ENCODE measurements at places on chromosomes 16 and 17.
A peak's percentile ranks its signal among the peaks of the same experiment; 100 is the strongest.

DNA sequence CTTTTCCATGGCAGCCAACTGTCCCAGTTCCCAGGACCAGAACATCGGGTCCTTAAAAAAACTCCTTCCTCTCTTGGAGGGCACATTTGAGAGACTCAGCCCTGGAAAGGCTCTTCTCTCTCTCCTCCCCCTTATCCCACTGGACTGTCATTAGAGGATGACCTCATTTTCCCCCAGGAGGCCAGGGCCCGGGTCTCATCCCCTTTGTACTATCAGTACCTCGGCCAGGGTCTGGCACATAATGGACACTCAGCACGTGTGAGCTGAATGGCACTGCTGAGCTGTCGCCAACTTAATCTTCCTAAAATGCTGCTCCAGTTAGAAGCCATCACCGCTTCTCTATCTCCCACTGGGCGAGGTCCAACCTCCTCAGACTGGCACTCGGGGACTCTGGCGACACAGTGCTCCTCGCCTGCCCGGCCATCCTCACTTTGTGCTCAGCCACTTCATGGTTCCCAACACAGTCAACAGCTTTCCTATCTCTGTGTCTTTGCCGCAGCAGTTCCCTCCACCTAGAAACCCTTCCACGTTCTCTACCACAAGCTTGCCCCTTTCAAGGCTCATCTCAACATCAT is 3.6 kb upstream of the RHBDL3 start:
- no peak for DNase-seq

DNA sequence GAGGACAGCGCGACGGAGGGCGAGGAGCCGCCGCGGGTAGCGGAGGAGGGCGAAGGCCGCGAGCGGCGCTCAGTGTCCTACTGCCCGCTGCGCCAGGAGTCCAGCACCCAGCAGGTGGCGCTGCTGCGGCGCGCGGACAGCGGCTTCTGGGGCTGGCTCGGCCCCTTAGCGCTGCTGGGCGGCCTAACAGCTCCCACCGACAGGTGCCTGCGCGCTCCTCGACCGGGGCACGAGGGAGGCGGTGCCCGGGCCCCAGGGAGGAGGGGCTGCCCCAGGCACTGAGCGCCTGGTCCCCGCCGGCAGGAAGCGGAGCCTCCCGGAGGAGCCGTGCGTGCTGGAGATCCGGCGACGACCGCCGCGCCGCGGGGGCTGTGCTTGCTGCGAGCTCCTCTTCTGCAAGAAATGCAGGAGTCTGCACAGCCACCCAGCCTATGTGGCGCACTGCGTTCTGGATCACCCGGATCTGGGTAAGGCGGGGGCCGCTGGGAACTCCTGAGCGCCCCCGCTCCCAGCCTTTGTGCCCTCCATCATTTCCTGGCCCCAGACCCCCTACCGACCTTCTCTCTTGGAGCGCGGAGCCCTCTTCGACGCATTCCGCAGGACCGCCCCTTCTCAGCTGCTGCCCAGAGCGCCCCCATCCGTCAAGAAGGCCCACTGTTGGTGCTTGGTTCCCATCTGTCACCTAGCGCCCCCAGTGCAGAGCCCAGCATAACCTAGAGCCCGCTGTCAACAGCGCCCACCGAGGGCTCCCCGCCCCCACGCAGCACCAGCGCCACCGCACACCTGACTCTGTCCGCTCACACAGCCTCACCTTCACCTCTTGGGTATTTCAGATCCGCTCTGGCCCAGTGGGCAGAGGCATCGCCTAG is 3.7 kb downstream of the C17orf50 start:
- peak; percentile 90 for DNase-seq

- no peak for DNase-seq
Measured at GRCh38 chr16:66695471-66695934, 1.0 kb downstream of the CMTM4 start.

GRCh38 chr17:1597861-1598342 is 30.7 kb downstream of the SLC43A2 start:
- DNase-seq = no peak

- DNase-seq = no peak
Measured at GRCh38 chr16:1175566-1176279, 22.8 kb downstream of the CACNA1H start.

- no peak for DNase-seq
Measured at GRCh38 chr17:41631025-41631897, 6.9 kb upstream of the KRT17 start.

- no peak for DNase-seq
Measured at GRCh38 chr17:42477173-42477572, 18.5 kb downstream of the ATP6V0A1 start.

- DNase-seq = peak; percentile 28
Measured at GRCh38 chr17:68197091-68197996, 50.5 kb upstream of the AMZ2 start.

DNA sequence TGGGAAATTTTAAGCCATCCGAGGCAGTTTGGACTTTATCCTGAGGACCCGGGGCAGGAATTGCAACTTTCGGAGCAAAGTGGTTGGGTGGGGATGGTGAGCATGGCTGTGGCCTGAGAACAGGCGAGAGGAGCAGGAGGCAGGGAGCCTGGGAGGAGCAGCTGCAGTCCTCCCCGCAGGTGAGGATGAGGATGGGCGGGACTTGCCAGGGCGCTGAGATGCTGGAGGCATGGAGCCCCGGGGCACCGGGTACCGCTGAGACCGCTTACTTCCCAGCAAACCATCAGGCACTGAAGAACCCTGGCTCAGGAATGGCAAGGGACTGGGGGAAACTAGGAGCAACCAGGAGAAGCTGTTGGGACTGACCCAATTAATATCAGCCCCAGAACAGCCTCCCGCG is 210.8 kb downstream of the GSG1L start:
- no peak for DNase-seq

- DNase-seq = peak; percentile 30
Measured at GRCh38 chr17:82097184-82097918, 685 bp downstream of the FASN start.

DNA sequence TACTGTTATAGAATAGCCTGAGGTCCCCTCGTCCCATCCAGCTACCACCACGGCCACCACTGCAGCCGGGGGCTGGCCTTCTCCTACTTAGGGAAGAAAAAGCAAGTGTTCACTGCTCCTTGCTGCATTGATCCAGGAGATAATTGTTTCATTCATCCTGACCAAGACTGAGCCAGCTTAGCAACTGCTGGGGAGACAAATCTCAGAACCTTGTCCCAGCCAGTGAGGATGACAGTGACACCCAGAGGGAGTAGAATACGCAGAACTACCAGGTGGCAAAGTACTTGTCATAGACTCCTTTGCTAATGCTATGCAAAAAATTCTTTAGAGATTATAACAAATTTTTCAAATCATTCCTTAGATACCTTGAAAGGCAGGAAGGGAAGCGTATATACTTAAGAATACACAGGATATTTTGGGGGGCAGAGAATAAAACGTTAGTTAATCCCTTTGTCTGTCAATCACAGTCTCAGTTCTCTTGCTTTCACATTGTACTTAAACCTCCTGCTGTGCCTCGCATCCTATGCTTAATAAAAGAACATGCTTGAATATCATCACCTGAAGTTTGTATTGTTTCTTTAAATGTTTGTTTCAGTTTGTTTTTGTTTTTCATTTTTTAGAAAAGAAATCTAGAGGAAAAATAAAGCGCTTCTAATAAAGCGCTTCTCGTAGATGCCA is 388.3 kb downstream of the MAF start:
- no peak for DNase-seq

DNA sequence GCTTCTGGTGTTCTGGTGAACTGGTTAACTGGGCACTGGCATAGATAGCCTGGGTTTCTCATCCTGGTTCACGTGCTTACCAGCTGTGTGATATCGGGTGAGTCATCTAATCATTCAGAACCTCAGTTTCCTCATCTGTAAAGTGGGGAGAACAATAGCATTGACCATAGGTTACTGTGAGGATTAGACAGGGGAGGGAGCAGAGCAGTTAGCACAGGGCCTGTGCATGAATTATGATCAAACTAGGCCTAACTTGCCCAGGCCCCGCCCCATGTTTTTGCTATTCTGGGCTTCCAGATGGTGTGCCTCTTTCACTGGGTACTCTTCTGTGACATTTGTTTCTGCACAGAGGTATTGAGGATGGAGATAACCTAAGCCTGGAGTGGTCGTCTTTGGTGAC is 4.6 kb upstream of the KLHL36 start:
- DNase-seq = no peak

GRCh38 chr16:88789594-88789993 is 4.6 kb upstream of the PIEZO1 start:
- no peak for DNase-seq

- DNase-seq = no peak
Measured at GRCh38 chr16:66431760-66432159, 4.7 kb downstream of the BEAN1 start.

DNA sequence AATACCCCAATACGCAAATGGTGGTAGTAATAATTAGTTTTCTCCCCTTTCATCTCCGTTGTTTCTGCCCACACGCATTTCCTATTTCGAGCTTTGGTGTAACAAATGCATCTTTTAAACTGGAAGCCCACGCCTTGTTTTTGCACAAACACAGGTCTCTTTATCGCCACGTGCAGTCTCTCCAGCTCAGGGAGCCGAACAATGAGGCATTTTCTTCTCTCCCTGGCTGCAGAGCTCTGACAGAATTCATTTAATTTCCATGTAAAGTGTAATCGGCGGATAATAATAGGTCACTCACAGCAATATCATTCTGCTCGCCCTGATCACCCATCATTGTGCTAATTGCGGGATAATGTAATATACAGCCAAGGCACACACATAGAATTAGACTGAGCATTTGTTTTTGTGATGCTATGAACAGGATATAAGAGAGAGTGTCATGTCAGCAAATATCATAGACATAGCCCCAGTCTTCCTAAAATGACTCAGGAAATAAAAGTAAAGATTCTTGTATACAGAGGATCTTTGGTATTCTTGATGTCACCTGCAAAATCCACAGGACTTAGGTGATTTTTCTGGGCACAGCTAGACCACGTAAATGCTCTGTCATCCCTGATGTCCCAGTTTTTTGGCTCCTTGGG is 452.6 kb upstream of the CDH11 start:
- DNase-seq = no peak

DNA sequence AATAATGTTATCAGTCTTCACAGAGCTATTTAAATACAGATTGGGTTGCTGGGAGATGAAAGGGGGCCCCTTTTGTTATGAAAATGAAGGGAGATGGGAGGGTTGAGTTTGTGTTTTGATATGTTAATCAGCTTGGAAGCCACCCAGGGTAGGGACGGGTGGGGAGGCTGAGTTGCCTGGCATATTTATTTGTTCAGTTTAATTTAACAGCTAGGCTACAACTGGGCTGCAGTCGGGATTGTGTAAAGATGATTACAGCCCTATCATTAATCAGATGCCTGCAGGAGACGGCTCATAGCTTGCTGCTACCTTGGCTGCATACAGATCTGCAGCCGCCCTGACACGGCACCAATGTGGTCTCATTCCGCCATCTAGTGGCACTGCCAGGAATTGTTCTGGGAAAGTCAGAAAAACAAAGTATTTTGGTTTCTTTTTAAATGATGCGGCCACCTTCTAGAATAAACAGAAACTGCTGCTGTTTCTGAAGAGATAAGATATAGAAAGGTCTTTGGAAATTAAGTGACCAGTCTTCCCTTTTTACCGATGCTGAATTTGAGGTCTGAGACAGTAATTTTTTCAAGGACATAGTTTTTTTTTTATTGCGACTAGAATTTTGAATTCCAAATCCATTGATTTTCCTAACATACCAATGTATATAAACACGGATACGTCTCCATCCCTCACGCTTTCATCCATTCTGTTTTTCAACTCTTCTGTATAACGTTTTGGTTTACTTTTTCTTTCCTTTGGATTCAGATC is 458.0 kb upstream of the ASIC2 start:
- DNase-seq = peak; percentile 70

GRCh38 chr17:63490329-63490728 is 13.5 kb downstream of the ACE start:
- DNase-seq = no peak

- DNase-seq = no peak
Measured at GRCh38 chr16:72715267-72715666, 332.7 kb downstream of the ZFHX3 start.

DNA sequence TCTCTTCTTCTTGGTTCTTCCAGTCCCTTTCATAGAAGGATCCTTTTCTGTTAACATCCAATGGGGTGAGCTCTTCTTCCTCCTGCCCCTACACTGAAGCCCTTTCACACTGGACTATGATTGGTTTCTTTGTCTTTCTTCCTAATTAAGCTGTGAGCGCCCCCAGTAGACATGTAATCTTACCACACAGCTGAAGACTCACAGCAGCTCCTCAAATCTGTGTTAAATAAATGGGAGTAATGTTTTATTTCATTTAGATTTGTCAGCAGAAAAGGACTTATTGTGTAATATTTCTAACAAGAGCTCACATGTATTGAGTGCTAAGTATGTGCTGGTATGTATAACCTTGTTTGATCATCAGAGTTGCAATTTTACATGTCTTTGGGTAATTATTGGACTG is 55.7 kb downstream of the TOX3 start:
- no peak for DNase-seq

- DNase-seq = peak; percentile 27
Measured at GRCh38 chr16:69566240-69566980, 644 bp downstream of the NFAT5 start.

DNA sequence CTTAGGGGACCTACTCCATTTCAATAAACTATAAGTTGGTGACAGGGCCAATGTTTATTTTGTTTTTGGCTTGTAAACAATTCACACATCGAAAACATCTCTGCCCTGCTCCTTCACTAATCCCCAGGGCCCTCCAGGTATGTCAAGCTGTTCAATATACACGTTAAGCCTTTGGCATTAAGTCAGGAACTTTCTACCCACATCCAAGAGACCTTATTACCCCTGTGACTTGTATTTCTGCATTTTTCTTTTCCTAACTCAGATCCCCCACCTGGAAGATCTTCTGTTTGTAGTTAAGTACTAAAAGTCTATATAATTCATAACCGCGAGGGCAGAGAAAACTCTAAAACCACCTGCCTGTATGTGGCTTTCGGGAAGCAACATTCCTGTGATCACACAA is 106.8 kb upstream of the AXIN2 start:
- no peak for DNase-seq

- no peak for DNase-seq
Measured at GRCh38 chr16:58793366-58793765, 59.2 kb upstream of the GOT2 start.

- DNase-seq = no peak
Measured at GRCh38 chr16:48586083-48586482, 23.9 kb downstream of the N4BP1 start.

DNA sequence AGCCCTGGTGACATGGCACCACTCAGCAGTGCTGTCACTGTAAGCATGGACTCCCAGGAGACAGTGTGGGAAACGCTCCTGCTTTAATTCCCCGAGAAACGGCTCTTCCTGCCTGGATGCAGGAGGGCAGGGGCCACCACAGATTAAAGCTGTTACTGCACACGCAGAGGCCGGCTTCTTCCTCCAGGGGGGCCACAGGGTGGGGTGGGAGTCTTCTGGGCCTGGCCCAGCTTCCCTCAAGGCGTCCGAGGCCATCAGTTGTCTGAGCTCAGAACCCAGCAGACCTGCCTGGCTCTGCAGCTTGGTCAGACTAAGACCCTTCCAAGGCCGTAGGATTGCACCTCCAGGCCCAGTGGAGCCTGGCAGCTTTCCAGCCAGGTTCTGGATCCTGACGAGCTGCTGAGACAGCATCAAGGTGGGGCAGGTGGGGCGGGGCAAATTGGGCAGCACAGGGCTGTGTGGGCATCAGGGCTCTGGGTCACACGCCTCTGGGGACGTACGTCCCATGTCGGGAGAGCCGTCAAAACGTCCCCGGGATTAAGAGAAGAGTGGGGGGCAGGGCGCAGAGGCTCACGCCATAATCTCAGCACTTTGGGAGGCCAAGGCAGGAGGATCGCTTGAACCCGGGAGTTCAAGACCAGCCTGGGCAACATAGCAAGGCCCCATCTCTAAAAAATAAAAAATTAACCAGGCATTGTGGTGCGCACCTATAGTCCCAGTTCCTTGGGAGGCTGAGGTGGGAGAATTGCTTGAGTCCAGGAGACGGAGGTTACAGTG is 5.0 kb upstream of the CAPN15 start:
- DNase-seq = no peak

GRCh38 chr16:87344931-87345631 is 27.9 kb upstream of the C16orf95 start:
- DNase-seq = peak; percentile 42
